Cardiac muscle cell (in vitro differentiated cells and primary cell): ENCODE measurements at places on chromosomes 13 and 19. TPM values are rescaled to one million over a fixed set of nuclear protein-coding genes. Genes with fewer than 3 reads are reported as not detected.

RRAS gene
- 41.3 and 42.6 TPM in 2 replicates for total RNA-seq

DPF1 gene
- 7.8 and 9.6 TPM in 2 replicates for total RNA-seq

GRCh38 chr13:59856281-59856810 lies 307.4 kb downstream of the DIAPH3 start:
- DNase-seq, result no peak

GRCh38 chr13:111899714-111900389 lies 167.1 kb upstream of the SOX1 start:
- DNase-seq, result no peak

DNA sequence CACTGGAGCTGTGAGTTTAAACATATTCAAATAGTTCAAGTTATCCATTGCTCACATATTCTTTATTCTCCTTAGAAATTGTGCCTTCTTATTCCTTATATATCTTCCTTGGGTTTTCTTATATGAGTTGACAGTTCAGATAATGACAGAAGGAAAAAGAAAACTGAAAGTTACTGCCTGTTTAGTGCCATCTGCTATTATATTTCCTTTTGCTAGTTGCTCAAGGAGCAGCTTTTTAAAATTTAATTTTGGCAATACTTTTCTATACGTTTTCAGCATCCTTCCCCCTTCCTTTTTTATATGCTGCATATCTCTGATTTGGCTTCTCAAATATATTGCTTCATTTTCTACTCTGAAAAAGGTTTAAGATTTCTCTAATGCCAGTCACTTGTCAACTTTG lies 903.1 kb upstream of the SPRY2 start:
- DNase-seq, result no peak

- DNase-seq, result peak; percentile 60
Measured at GRCh38 chr13:44040070-44040817, 160.5 kb downstream of the LACC1 start.
